ENCODE measurements at places on chromosomes 6 and 20.

GRCh38 chr20:50111120-50111828 is 1.7 kb downstream of the UBE2V1 start:
- no peak for DNase-seq

DNA sequence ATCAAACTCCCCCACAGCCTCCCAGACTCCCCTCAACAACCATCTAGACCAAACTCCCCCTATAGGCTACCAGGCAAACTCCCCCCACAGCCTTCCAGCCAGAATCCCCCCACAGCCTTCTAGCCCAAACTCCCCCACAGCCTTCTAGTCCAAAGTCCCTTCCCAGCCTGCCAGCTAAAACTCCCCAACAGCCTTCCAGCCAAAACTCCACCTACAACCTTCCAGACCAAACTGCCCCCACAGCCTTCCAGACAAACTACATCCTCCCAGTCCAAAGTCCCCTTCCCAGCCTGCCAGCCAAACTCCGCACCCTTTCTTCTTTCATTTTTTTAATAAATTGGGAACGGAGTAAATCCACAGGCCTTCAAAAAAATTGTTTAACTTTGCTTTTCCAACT is 37.4 kb upstream of the SYNDIG1 start:
- DNase-seq: no peak

- DNase-seq: no peak
Observed at GRCh38 chr6:90220273-90220672, 76.4 kb downstream of the BACH2 start.

- DNase-seq: no peak
Observed at GRCh38 chr6:27720607-27721580, 191.3 kb downstream of the OR2B2 start.

- no peak for DNase-seq
Observed at GRCh38 chr6:152727507-152727906, 23.1 kb upstream of the VIP start.

- no peak for DNase-seq
Observed at GRCh38 chr6:105401247-105402089, 1.4 kb downstream of the PREP start.

GRCh38 chr6:3408665-3409064 is 48.2 kb downstream of the SLC22A23 start:
- DNase-seq: no peak

DNA sequence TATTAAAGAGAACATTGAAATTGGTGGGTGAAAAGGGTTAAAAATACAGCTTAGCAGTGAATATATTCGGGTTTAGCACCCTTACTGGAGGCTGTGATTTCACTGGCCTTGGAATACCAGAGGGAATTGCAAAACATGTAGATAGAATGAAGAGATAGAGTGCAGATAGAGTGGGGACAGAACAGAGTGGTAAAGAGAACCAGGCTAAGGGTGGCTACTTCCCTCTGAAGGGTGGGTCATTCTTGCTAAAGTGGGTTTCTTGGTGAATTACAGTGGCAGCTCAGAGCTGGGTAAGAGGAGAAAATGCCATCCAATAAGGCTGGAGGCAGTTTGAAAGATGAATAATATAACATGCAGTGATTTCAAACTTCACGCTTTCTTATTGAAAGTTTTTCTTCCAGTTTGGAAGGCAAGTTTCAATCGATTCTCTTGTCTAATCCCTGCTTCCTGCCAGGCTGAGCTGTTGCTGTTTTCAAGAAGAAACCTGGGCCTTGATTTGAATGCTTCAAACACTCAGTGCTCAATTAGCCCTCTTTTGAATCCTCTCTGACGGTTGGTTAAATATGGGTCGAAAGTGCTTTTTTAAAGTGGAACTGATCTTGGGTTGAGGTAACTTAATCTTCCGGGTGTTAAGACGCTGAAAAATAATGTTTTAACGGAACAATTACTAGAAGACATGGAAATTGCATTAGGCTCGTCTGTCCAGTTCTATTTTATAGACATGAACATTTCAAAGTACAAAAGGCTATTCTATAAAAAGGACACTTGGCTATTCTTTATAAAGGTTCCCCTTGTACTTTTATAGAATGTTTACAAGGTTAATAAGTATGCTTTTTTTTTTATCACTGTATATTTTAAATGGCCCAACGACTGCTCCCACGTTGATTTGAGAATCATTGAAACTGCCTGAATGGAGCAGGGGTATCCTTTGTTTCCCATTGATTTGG is 203.3 kb downstream of the BCAS1 start:
- no peak for DNase-seq

DNA sequence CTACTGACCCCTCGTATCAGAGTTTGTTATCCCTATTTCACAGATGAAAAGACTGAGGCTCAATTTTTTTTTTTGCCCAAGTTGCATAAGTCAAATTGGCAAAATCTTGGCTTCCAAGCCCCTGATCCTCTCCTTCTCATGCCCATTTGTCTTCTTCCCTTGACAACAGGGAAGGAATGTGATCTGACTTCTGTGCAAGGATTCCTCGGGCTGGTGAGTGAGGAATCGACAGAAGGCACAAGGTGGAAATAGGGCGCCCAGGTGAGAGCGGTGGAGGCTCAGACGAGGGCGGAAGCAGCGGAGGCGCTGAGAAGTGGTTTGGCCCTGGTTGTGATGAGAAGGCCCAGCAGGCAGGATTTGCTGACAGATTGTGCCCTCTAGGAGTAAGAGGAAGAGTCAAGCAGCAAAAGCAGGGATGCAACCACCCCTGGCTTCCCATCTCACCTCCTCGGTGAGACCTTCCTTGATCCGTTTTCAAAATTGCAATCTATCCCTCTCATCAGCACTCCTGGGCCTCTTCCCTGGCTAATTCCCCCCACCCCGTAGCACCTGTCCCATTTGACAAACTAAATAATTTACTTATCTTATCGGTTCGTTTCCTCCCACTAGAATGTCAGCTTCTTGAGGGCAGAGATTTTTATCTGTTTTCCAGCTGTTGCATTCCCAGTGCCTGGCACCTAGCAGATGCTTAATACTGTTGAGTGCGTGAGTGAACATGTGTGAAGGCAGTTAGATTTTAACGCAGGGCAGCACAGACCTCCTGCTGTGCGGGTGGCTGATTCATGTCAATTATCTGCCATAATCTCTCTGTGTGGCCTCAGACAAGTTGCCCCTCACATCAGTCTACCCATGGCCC is 3.7 kb upstream of the SIRPA start:
- DNase-seq: no peak

DNA sequence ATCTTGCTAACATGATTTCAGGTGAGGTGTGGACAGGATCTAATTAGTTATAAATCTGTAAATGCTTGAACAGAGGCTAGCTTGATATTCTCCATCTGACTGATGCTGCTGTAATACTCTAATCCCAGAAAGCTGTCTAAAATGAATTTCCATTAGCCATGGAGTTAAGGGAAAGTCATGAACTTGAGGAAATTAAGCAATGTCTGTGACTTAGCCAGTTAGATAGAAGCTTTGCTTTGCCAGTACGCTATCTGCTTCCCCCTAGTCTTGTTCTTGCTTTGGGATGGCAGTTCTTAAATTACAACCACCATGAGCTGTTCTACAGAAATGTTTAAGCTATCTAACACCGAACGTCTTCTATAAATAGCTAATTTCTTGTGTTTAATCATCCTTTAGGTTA is 195.7 kb downstream of the PRL start:
- DNase-seq: no peak

GRCh38 chr6:33607126-33607783 is 13.9 kb upstream of the ITPR3 start:
- no peak for DNase-seq

GRCh38 chr6:170285482-170285881 is 5.4 kb downstream of the DLL1 start:
- DNase-seq: no peak

DNA sequence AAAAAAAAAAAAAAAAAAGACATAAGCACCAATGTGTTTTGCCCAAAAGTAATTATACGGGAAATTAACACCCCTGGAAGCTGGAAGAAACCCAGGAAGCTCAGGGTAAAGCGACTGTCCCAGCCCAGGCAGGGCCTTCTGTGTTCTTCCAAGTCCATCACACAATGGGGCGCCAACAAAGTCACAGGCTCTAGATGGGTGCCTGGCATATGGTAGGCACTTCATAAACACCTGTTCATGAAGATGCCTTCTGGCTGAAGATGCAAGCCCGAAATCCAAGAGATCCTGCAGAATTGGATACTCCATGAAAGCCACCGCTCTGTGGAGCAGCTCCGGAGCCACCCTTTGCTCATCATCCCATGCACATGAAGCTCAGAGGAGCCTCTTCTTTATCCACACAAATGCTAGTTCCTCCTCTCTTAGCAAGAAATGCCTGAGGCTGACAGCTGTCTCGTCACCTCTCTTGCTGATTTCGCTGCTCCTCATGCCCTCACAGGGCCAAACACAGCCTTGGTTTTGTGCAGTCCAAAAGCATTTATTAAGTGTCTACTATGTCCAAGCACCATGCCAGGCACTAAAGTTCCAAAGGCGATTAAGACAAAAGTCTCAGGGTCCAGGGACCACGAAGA is 76.6 kb downstream of the TRERF1 start:
- DNase-seq: no peak

DNA sequence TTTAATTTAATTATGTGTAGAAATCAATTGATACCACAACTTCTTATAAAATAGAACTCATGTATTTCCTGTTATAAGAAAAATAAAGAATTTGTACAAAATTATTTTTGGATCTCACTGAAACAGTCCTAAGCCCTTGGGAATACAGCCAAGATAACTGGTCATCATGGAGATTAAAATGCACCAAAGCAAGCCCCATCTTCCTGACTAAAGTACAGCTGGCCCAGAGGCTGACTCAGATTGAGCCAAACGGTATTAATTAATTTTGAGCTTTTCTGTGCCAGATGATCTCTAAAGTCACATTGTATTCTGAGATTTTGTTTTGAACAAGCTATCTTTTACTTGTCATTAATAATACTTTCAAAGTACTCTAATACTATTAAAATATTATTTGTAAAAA is 978.5 kb downstream of the TBC1D32 start:
- DNase-seq: no peak

DNA sequence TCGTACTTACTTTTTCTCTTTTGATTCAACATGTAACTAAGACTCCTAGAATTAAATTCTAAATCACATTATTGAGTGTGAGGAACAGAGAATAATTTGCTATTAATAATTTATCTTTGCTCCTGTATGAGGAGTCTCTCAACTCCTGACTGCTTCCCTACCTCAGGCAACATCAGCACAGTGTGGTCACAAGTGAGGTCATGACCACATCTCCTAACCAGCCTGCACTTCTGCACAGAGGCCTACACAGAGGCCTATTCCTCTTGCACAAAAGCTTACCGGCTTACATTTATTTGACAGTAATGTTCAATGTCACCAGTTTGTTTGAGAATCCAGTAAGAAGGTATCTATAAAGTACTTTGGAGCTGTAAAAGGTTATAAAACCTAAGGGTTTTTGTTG is 637.4 kb upstream of the MARCKS start:
- no peak for DNase-seq

- DNase-seq: no peak
Observed at GRCh38 chr6:110448846-110449540, 27.4 kb downstream of the SLC22A16 start.

- no peak for DNase-seq
Observed at GRCh38 chr20:54179946-54180345, 6.2 kb upstream of the CYP24A1 start.

GRCh38 chr20:20637998-20638725 is 74.3 kb downstream of the RALGAPA2 start:
- no peak for DNase-seq

GRCh38 chr20:34388000-34388399 is 24.9 kb downstream of the ITCH start:
- DNase-seq: no peak

GRCh38 chr6:98579941-98580340 is 254.4 kb upstream of the POU3F2 start:
- DNase-seq: no peak

DNA sequence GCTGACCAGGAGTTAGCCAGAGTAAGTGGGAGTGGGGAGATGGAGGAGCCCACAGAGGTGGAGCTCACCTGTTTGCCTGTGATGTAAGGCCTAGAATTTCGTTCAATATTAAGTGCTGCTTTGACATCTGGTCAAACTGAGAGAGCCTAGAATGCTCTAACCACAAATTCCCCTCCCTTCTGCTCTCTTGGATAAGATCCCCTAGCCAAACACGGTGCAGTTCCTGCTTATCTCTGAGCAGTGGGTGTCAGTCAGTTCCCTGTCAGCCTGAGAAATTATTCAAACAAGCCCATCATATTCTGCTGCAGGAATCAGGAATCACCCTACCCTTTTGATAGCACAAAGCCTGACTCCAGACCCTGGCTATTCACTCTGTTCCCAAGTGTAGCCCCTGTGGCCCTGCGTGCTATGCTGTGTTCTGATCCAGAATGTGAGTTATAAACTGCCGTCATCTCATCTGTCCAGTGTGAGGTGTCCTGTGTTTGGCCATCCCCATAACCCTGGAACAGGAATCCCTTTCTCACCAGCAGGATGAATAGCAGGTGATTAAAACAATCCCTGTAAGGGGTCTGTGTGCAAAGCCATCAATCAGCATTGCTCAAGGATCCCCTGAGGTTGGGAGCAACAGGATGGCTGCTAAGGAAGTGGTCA is 31.8 kb upstream of the ZNF133 start:
- DNase-seq: no peak

- DNase-seq: no peak
Observed at GRCh38 chr20:3223994-3224680, 14.8 kb downstream of the ITPA start.

DNA sequence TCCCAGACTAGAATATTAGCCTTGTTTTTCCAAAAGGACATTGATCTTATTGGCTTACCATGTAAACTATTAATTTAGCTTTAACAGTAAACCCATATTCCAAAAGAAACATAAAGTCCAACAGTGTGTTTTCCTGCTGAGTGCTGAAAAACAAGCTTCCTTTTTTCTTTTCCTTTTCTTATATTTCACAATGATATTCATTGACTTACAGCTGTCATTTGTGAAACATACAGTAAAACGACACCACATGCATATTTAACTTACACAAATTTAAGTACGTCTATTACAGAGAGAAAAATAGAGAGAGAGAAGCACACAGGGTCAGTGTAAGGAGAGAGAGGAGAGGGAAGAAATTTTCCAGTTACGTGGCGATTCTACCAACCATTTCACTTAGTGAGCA is 543.9 kb upstream of the JARID2 start:
- no peak for DNase-seq

DNA sequence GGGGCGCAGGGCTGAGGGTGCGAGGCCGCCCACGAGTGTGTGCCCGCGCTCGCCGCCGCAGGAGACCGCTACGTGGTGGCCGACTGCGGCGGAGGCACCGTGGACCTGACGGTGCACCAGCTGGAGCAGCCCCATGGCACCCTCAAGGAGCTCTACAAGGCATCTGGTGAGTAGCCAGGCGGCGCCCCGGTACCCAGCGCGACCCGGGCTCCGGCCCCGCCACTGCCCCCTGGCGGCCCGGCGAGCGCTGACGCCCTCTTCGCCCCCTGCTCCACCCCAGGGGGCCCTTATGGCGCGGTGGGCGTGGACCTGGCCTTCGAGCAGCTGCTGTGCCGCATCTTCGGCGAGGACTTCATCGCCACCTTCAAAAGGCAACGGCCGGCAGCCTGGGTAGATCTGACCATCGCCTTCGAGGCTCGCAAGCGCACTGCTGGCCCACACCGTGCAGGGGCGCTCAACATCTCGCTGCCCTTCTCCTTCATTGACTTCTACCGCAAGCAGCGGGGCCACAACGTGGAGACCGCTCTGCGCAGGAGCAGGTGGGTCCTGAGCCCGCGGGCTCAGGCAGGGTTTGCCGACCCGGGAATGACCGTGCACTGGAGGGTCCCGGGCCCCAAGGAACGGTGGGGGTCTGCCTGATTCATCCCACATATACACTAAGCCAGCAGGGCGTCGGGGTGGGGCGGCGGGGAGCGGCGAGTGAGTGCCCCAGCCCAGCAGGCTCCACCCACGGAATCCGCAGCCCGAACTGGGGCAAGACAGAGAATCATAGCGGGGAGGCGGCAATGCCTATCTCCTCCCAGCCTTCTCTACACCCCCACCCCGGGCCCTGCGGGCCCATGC is 17.4 kb downstream of the HSPA12B start:
- peak; percentile 65 for DNase-seq
